ENCODE measurements at places on chromosomes 1 and 21.

DNA sequence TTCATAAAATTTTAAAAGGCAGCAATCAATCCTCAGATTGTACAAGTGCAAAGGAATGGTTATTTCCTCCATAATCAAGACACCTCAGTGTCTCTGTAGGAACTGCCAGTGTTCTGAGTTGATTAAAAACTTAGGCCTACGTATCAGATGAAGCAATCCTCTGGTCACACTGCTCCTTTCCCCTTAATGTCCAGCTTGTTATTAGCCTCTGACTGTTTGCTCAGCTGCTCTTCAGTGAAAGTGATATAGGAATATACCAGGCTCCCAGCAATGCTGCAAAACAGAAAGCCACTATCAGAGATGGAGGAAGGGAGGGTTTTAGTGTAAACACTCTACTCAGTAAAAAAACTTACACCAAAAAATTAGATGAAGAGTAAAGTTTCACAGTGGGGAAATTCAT is 49.8 kb downstream of the SLC35D1 start:
- no peak for DNase-seq

DNA sequence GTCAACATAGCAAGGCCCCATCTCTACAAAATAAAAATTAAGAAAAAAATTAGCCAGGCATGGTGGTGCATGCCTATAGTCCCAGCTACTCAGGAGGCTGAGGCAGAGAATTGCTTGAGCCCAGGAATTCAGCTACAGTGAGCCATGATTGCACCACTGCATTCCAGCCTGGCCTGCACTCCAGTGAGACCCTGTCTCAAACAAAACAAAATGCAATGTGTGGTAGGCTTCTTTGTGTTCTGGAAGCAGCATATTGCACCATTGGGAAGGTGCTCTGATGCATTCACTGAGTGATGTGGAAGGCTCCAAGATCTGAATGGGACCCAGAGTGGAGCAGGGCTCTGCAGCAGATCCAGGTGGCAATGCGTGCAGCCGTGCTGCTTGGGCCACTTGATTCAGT is 99.6 kb upstream of the COG2 start:
- peak; percentile 13 for DNase-seq

DNA sequence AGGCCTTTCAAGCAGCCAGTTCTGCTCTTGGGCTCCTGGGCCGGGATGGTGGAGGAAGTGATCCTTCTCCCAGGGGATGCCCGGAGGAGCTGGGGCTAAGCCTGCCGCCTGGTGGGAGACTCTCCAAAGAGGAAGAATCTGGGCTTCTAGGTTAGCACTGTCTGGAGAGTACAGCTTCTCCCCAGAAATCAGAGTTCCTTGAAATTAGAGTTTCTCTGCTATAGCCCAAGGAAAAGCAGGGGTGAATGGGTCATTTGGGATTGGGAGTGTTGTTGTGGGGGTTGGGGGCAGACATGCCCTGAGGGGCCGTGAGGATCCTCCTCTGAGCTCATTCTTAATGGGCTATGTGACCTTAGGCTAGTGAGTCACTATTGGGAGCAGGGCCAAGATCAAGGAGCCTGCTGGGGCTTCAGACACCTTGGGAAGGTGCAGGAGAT is 6.5 kb downstream of the LGR6 start:
- peak; percentile 5 for DNase-seq

- DNase-seq, result no peak
Observed at GRCh38 chr1:233512538-233512937, 101.4 kb upstream of the KCNK1 start.

DNA sequence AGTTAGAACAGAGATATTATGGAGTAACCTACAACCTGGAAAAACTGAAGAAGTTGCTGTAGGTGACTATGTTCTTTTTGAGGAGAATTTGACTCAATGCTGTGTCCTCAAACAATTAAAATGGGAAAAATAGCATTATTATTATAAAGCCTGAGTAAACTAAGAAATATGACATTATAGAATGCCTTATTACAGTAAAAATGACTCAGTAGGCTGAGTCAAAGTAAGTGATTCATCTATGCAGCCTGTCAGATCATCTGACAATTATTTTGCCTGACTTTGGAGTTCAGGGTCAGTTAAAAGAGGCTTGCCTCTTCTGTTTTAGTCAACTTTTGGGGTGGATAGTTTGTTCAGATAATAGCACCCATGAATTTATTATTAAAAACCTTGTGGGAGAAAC is 150.8 kb upstream of the PTGFR start:
- peak; percentile 86 for DNase-seq

Measured in fibroblast of upper back skin (primary cell).